A549 treated with CpdA at 1 μM for 4 hours (cell line): ENCODE measurements at places on chromosomes 1 and 21. TPM values are rescaled to one million over a fixed set of nuclear protein-coding genes. Genes with fewer than 3 reads are reported as not detected.

The RCSD1 gene
- 0.07 to 0.15 TPM (median 0.09 TPM) in 4 of 5 replicates, not detected in the other for total RNA-seq

The MAN1A2 gene
- total RNA-seq = 4.8 to 11.1 TPM (median 8.0 TPM) in 5 replicates

The MTX1 gene
- total RNA-seq = 66.1 to 77.7 TPM (median 70.8 TPM) in 5 replicates

The S100A8 gene
- total RNA-seq = not detected in 5 replicates

The SLC9C2 gene
- total RNA-seq = not detected in 5 replicates

The AK5 gene
- 6.2 to 9.0 TPM (median 7.3 TPM) in 5 replicates for total RNA-seq

The CCDC30 gene
- 0.21 to 0.92 TPM (median 0.65 TPM) in 5 replicates for total RNA-seq

The RHCE gene
- total RNA-seq = 0.02 to 0.12 TPM in 2 of 5 replicates, not detected in the others

The LCE6A gene
- not detected in 5 replicates for total RNA-seq

The BEND5 gene
- total RNA-seq = not detected in 5 replicates

The NID1 gene
- 4.9 to 9.2 TPM (median 7.1 TPM) in 5 replicates for total RNA-seq

The CNR2 gene
- not detected in 5 replicates for total RNA-seq

The FAM163A gene
- total RNA-seq = not detected in 5 replicates
